ENCODE measurements at places on chromosomes 7 and 10.

DNA sequence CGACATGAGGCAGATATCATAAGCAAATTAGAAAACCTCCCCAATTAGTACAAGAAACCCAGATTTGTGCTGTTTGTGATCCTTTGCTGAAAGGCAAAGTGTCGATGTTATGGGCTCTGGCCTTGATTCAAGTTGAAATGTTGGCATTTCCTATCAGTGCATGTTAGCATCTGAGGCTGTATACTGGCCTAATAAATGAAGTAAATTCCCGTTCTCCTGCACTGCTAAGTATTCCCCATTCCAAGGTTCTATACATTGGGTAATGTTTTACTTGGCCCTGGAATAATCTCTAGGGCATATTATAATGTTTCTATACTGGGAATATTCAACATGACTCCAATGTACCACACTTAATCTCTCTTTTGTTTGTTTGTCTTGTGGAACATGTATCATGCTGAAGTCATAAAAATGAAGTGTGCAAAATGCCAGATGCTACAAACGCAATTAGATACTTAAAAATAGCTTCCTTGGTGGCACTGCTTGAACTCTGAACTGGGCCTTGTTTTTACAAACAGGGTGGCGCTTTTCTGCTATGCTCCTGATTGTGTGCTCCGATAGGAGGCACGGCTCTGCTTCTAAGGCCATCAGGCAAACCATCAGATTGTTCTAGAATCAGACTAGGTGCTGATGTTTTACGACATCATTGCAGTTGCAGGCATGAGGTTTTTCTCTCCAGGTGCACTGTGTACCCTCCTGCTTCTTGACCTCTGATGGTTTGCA is 156.7 kb upstream of the TCF7L2 start:
- DNase-seq: no peak

DNA sequence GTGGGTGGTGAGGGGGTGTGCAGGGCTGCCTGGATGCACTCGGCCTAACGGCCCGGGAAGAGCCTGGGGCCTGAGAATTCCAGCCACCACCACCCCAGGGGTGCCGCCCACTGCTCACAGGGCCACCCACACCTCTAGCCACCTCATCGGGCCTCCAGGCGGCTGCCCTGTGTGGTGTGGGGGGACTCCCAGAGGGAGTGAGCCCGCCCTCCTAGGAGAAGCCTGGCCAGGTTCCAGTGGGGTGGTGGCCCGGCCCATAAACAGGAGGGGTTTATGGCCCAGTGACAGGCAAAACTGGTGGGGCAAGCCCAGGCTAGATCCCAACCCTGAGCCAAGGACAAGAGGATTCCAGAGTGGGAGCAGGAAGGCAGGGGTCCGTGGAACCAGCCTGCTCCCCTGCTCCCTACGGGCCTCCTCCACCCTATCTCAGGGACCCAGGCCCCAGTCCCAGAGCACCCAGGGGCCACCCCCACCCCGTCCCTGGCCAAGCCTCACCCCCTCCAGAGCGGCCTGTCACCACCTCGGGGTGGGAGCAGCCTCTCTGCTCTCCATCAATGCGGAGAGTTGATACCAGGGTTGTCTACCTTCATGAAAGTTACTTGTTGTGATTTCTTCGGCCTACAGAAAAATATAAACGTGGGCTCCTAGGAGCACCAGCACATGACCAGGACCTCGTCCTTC is 20.2 kb upstream of the PDGFA start:
- no peak for DNase-seq

GRCh38 chr7:152354061-152354460 is 81.7 kb downstream of the KMT2C start:
- DNase-seq: no peak

- peak; percentile 15 for DNase-seq
These were observed 10.9 kb downstream of the TECPR1 start for GRCh38 chr7:98240961-98241673.

- DNase-seq: peak; percentile 11
These were observed 34.0 kb downstream of the DLD start for GRCh38 chr7:107924841-107925504.

DNA sequence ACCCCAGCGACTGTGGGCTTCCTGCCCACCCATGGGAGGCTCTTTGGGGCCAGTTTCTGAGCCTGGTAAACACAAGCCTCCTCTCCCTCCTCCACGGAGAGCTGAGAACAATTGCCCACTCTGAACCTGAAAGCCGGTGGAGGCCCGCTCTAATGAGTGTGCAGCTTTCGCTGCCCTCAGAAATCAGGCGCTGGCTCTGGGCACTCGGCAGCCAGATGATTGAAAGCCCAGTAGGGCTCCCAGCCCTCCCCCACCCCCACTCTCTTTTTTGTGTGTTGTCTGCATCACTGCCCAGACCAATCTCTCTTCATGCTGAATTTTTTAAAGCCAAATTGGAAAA is 438.9 kb downstream of the RPS24 start:
- no peak for DNase-seq

DNA sequence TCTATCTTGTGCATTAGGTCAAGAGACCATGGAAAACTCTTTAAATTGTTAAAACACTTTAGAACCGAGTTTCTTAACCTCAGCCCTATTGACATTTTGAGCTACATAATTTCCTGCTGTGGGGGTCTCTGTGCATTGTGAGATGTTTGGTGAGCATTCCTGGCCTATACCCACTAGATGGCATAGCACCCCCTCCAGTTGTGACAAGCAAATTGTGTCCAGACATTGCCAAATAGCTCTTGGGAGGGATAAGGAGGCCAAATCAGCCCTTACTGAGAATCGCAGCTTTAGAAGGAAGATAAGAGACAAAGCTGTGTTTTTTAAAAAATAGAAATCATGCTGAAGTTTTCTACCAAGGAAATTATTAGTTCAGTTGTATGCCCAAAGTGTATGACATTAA is 1158.5 kb upstream of the C7orf33 start:
- no peak for DNase-seq

DNA sequence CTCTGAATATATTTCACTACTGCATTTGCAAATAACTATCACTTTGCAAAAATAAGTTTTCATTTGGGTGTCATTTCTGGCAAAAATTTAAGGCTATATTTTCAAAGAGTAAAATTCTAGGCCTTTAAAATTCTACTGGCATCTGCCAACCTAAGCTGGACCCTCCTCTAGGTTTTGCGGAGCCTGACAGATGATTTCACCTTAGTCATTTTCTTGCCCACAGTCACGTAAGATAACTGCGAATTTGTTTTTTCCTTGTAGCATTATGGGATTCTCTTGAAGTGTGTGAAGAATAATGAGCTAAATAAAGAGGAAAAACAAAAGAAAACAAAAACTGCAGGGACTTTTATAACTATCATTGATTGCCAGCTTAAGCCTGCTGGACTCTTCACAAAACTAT is 7.8 kb downstream of the MEOX2 start:
- no peak for DNase-seq

DNA sequence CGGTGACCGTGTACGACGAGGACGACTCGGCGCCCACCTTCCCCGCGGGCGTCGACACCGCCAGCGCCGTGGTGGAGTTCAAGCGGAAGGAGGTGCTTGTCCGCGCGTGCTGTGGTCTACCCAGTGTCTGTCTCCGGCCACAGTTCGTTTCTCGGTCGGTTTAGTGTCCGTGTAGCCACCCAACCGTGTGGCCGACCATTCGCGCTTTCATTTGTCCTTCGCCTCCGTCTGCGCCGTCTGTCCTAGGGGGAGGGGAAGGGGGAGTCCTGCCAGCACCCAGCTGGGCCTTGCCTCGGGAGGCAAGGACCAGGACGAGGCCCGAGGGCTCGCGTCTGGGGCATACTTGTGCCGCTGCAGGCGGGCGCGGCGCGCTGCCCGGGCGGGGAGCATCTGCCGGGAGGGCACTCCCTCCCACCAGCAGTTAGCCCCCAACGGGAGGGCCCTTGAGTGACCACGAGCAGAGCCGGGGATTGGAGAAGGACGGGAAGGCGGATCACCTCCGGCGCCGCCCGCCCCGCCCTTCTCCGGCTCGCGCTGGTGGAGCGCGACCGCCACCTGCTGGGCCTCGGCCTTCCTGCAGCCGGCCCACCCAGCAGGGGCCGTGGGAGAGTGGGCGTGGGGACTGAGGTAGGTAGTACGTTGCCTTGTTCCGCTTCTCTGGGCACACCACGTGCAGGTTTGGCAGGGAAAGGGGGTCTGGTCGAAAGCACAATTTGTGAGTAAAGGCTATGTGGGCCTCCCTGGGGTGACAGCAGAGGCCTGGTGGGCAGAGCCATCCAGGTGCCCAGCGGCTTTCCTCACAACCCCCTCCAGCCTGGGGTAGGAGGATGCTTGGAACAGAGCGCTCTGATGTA is 28.5 kb downstream of the RET start:
- peak; percentile 78 for DNase-seq

DNA sequence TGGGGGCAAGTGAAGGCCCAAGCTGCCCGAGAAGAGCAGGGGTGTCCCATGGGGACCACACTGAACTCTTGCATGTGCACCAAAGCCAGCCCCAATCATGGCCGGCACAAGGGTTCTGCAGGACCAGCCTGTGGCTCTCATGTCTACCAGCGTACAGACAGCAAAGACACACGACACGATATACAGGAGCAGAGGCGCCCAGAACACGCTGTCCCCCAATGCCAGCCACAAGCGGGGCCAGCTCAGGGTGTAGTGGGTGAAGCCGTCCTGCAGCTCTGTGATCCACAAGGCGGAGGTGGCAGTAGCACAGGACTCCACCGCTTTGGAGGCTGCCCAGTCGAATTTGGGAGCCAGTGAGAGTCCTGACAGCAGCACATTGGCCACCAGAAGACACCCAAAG is 108.9 kb upstream of the PDSS1 start:
- DNase-seq: no peak

GRCh38 chr10:5497289-5497688 is 2.1 kb downstream of the CALML5 start:
- DNase-seq: no peak

DNA sequence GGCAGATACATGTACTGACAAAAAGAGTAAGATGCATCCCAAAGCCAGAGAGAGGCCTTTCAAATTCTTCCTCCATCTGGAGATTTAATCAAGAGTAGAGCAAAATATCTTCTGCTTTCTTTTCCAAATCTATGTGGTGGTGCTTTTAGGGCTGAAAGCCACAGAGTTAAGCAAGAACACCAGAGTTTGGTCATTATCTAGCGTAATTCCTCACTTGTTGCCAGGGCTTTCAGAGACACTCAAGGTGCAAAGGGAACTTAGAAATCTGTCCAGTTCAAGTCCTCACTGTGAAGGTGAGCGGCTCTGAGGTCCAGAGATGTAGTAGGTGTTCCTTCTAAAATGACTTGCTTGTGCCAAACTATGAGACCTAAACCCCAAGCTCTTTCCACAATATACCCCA is 10.9 kb upstream of the NFE2L3 start:
- DNase-seq: no peak

- no peak for DNase-seq
These were observed 483.1 kb downstream of the GALNT17 start for GRCh38 chr7:71615017-71615416.

- peak; percentile 53 for DNase-seq
These were observed 44.2 kb upstream of the TMEM213 start for GRCh38 chr7:138753610-138754009.

GRCh38 chr10:116741391-116742351 is 695 bp downstream of the HSPA12A start:
- DNase-seq: no peak

GRCh38 chr10:79234391-79235315 is 112.6 kb upstream of the PPIF start:
- DNase-seq: no peak

- no peak for DNase-seq
These were observed 664.9 kb downstream of the CNTNAP2 start for GRCh38 chr7:146781352-146782116.

DNA sequence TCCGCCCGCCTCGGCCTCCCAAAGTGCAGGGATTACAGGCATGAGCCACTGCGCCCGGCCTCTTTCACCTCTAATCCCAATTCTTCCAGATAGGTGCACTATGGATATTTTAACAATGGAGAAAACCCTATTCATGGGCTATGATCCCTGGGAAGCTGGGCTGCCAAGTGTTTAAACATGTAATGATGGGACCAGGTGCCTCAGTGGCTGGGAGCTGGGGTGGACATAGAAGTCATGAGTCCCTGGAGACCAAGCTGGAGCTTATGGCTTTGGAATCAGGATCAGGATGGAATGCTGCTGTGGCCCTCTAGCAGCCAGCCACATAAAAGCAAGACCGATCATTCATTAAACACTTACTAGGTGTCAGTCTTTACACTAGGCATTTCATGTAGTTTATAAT is 41.8 kb upstream of the IGFBP3 start:
- no peak for DNase-seq

DNA sequence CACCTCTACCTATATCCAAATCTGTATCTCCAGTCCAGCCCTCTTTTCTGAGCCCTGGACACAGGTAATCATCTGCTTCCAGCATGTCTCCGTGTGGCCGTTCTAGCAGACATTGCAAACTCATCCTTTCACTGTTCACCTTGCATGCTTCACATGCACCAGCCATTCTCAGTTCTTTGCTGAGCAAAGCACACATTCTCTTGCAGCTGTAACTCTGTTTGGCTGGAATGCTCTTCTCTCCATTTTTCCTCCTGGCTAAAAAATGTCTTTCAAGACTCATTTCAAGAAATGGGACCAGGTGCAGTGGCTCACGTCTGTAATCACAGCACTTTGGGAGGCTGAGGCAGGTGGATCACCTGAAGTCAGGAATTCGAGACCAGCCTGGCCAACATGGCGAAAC is 40.3 kb upstream of the NRF1 start:
- DNase-seq: no peak
